ENCODE measurements at places on chromosomes 13 and 19. TPM values are rescaled to one million over a fixed set of nuclear protein-coding genes. Genes with fewer than 3 reads are reported as not detected.

- DNase-seq = no peak
These were observed 601 bp downstream of the SLC46A3 start for GRCh38 chr13:28718196-28718542.

GRCh38 chr13:22108979-22109378, 438.1 kb downstream of the FGF9 start:
- no peak for DNase-seq

DNA sequence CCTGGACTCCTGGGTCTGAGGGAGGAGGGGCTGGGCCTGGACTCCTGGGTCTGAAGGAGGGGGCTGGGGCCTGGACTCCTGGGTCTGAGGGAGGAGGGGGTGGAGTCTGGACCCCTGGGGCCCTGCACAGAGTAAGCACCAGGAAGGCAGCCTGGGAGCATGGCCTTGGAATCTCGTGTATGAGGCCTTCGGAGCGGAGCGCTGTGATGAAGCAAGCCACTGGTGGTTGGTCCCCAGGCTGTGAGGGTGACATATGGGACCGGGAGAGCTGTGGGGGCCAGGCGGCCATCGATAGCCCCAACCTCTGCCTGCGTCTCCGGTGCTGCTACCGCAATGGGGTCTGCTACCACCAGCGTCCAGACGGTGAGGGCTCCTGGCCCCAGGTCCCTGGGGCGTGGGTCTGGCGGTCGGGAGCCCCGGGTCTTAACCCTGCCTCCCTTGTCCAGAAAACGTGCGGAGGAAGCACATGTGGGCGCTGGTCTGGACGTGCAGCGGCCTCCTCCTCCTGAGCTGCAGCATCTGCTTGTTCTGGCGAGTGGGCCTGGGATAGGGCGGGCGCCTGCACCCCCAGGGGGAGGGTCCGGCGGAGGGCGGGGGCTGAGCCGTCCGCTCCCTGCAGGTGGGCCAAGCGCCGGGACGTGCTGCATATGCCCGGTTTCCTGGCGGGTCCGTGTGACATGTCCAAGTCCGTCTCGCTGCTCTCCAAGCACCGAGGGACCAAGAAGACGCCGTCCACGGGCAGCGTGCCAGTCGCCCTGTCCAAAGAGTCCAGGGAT, 918 bp downstream of the TMEM190 start:
- peak; percentile 78 for DNase-seq

LCP1 gene
- 26.4 TPM for total RNA-seq

CEACAM20 gene
- total RNA-seq = not detected
